ENCODE measurements at places on chromosomes 7 and 10.

DNA sequence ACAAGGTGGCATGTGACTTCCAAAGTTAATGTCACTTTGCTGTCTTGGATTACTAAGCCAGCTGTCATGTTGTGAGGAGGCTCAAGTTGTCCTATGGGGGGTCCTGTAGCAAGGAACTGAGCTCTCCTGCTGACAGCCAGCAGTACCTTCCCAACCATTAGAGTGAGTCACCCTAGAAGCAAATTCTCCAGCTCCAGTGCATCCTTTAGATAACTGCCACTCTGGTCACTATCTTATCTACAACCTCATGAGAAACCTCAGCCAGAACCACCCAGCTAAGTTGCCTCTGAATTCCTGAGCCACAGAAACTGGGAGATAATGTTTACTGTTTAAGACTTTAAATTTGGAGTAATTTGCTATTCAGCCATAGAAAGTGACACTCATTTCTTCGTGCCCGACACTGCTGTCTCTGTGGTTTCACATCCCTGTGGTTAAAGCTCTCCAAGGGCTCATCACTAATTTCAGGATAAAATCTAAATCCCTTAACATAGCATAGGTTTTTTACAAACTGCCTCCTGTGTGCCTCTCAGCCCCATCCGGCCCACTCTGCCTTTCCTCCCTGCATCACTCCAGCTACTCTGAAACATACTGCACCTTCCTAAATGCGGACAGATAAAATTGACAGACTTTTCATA is 83.5 kb downstream of the PRR15 start:
- no peak for DNase-seq

GRCh38 chr7:150939052-150939451 is 39.1 kb downstream of the KCNH2 start:
- no peak for DNase-seq

- no peak for DNase-seq
Observed at GRCh38 chr7:106957766-106958165, 86.7 kb upstream of the PRKAR2B start.

GRCh38 chr7:503575-504111 is 16.0 kb downstream of the PDGFA start:
- DNase-seq = peak; percentile 79

DNA sequence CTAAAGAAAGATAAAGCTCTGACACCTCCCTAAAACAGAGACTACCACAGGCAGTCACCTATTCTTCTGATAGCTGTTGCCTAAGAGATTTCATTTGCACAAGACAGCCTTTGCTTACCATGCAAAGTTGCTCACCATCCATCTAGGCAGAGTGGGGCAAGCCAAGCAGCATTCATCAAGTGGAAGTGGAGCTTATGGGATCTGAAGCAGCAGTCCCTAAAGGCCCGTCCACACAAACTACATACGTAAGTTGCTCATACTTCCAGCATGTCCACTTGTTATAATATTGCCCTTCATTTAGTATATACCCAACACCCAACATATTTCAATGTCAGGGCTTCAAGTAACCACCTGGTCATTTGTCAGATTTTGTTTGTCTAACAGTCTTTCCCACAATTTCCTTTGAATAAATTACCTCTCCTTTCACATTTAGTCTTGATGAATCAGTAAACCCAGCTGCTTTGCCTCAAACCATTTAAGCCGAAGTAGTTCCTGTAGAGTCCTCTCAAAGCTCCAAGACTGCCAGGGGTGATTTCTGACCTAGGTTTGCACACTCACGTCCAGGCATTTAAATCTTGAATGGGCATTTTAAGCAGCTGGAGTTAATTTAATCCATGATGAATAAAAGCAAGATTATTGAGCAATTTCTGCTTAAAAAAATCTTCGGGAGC is 67.9 kb downstream of the ATAD1 start:
- no peak for DNase-seq

- no peak for DNase-seq
Observed at GRCh38 chr10:101690461-101690860, 4.5 kb downstream of the FBXW4 start.

GRCh38 chr7:159012353-159013069 is 132.2 kb downstream of the VIPR2 start:
- peak; percentile 81 for DNase-seq

DNA sequence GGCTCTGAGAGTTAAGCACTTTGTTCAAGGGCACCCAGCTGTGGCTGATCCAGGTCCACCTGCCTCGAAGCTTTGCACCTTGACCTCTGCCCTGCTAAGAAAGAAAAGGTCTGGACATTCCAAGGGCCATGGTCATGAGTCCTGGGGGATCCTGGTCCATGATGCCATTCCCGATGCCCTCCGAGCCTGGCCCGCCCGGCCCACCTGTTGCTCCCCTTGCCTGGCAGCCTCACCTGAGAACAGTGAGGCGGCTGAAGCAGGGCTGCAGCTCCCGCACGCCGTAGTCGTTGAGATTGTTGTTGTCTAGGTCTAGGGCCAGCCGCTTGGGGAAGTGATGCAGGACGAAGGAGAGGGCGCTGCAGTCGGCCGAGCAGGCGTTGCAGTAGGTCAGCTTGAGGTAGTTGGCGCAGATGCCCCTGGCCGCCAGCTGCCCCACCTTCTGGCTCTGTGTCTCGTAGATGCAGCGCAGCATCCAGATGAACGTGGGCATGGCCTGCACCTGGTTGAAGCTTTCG is 27.5 kb downstream of the NOD1 start:
- DNase-seq = peak; percentile 74

DNA sequence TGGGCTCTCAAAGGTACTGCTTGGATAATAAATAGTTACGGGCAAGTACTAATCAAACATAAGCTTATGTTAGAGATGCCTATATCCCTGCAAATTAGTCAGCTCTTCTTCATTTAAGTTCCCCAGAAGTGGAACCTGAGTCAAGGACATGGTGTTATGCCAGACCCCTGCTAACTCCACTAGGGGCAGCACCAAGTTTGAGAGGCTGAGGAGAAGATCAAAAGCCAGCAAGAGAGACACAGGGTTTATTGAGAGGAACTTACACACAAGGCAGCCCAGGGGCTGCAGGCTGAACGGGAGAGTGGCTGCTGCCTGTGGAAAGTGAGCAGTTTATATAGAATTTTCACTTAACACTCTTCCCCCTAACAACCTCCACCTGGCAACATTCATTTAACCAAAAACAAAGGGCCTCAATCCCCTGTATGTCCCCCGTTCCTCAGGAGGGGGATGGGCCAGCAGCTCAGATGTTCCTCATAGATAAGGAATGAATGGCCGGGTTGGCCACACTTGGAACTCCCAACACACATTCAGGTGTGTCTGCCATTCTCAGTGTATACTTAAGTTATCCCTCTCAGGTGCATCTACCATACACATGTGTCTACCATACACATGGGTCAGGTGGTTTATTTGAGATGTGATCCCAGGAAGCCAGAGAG is 62.6 kb upstream of the GHITM start:
- DNase-seq = no peak

DNA sequence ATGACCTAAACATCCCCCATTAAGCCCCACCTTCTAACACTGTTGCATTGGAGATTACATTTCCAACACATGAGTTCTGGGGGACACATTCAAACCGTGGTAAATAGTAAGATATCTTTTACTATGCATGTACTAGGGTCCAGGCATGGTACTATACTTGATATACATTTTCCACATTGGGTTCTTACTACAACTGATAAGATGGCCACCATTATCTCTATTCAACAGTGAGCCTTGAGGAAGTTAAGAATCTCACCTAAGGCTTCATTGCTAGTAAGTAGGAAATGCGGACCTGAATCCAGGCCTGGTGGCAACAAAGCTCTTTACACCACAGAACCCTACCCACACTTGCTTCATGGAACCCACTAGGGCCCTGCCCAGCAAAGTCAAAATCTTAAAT is 5.7 kb downstream of the PANK1 start:
- no peak for DNase-seq

- DNase-seq = peak; percentile 55
Observed at GRCh38 chr7:142898377-142899170, 13.0 kb upstream of the TRPV6 start.

- DNase-seq = no peak
Observed at GRCh38 chr7:111835066-111835465, 272.8 kb upstream of the IMMP2L start.

DNA sequence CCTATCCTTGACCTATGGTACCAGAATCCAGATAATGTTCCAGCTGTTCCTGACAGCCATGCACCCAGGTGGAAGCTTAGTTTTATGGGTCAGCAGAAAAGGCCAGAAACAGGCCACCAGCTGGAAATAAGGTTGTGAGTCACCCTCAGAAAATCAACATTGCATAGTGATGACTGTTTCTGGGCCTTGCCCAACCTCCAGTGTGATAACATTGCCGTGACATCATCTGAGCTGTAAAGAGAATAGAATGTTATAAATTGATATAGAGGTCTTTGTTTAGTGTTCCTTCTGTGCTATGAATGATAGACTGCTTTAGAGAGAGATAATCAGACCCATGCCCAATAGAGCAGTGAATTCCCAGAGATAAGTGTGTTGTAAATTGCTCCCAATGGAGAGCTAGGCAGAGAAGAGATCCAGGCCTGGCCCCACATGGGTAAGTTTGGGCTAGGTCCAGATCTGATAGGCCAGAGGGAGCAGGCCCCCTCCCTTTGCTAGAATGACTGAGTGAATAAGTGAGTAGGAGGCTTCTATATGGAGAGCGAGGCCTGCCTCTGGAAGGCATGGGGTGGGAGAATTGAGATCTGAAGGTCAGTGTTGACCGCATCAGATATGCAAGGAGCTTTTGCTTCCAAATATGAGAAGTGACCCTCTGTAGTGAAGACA is 14.2 kb upstream of the HPS1 start:
- DNase-seq = no peak

DNA sequence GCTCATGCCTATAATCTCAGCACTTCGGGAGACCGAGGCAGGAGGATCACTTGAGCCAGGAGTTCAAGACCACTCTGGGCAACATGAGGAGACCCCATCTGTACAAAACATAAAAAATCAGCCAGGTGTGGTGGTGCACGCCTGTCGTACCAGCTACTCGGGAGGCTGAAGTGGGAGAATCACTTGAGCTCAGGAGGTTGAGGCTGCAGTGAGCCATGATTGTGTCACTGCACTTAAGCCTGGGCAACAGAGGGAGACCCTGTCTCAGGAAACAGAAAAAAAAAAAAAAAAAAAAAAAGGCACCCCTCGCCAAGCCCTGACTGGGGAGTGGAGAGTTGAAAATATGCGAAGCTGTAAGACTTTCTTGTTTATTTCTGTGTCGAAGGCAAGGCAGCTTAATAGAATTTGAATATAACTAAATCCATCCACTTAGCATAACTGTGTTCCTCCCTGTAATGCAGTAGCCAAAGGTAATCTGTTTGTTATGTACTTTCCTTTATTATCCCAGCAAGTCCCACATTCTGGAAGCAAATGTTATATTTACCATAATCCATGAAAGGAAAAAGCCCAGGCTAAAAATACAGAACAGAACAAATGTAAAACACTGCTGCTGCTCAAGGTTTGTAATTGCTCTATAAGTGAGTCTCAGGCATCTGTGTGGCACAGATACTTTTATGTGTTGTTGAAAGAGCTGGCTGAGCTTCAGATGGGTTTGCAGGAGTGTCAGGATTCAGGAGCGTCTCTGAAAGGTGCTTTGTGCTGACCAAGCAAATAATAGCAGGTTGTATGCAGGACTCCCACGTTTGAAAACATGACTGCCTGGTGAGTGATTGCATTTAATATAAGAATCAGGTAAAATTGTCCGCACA is 127.2 kb downstream of the CELF2 start:
- DNase-seq = no peak

DNA sequence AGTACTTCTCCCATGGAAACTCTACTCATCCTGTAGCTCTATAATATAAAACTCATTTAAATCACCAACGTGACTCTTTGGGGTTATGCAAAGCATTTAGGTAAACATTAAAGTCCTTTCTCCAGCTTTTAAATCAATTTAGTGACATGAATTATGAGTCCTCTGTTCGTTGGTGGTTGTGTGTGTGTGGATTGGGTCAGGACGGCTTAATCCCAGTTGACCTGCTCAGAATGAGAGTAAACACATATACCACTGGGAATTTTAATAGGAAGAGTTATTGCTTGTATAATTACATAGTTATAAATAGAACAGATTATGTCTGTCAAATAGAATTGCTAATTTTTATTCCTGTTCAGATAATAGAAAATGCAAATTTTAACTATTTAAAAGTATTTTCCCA is 30.7 kb upstream of the ADCY1 start:
- DNase-seq = no peak

DNA sequence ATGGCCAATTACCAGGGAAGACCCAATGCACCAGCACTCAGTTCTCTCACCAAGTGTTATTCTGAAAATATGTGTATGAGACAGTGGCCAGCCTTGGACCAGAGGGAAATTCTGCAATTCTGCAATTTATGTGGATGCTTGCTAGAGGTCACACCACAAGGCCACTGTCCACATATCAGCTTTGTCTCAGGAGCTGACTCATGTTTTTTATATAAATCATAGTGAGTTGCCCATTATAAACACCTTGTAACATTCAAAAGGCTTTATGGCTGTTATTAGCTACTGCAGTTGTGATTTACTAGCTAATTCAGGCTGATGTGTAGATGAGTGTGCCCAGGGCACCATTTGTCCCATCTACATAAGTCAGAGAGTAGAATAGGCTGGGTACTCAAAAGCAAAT is 649.0 kb downstream of the LRMDA start:
- no peak for DNase-seq

DNA sequence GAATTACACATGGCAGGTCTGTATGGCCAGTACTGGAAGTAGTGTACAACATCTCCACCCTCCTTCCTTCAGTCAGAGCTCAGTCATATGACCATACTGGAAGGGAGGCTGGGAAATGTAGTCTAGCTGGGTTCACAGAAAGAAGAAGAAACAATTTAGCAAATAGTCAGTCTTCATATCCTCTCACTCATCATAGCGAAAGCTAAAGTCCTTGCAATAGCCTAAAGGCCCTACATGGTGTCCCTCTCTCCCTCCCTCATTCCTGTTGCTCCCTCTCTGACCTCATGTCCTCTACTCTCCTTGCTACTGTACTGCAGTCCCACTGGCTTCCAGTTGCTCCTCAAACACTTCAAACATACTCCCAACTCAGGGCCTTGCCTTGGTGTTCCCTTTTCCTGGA is 4.3 kb upstream of the CALU start:
- DNase-seq = no peak

DNA sequence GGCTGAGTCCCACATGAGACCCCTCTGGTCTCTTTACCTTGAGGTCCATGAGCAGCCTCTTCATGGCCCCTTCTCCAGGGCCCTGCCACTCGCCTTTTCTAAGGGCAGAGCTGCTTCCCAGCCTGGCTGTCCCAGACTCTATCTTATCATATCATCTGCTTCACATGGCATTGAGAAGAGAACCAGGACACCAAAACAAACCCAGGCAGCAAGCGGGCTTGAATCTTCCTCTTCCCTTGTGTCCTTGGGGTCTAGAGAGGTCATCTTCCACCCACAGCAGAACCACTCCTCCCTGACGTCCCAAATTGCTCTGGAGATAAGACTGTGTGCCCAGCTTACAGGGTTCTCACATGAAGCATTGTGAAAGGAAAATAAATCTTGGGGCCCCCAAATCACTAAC is 261.3 kb upstream of the AUTS2 start:
- no peak for DNase-seq

DNA sequence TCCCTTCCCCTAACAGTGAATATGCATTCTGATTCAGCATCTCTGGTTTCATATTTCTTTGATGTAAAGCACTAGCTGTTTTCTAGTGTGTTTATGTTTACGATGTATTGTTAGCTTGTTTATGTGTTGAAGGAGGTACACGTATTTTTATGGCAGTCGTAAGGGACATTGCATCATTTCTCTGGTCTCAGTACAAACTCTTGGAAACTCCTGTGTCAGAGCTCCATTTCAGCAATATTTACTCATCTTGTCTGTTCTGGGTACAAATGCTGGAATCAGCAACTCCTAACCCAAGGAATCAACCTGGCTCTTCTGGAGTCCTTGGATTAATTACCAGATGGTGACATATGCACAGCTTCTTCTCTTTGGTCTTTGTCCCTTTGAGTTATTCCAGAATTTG is 270.0 kb upstream of the PLXDC2 start:
- no peak for DNase-seq
